ENCODE measurements at places on chromosomes 6 and 20. TPM values are rescaled to one million over a fixed set of nuclear protein-coding genes. Genes with fewer than 3 reads are reported as not detected.

GRCh38 chr20:63246490-63247288 is 7.6 kb downstream of the NKAIN4 start:
- DNase-seq = no peak

DNA sequence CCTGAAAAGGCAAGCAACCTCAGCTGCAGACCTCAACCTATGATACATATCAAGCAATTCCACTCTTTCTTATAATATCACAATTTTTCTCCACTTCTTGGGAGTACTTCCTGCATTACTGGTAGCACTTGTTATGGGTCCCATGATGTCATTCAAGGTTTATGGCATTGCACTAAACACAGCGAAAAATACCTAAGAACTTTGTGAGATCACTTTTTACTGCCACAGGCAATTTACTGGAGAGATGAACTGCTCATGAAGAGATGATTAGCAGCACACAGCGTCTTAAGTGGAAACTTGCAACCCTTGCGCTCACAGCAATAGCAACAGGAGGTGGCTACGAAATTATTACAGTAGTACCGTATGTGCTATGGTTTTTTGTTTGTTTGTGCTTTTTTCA is 19.3 kb upstream of the RIMS4 start:
- DNase-seq = no peak

DNA sequence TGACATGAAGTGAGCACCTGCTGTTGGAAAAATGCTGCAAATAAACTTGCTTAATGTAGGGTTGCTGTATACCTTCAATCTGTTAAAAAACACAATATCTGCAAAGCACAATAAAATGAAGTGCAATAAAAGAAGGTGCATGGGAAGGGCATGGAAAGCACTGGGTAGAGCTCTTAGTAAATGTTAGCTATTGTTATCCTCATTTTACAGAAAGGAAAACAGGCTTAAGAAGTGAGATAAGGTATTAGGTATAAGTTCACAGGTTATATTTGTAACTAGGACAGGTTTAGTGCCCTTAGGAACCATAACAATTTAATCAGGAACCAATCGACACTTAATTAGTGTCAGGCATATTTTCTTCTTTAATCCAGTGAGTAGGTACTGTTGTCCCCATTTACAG is 36.7 kb downstream of the SLC22A2 start:
- DNase-seq = no peak

GRCh38 chr6:80165143-80165542 is 58.7 kb downstream of the BCKDHB start:
- DNase-seq = peak; percentile 21

DNA sequence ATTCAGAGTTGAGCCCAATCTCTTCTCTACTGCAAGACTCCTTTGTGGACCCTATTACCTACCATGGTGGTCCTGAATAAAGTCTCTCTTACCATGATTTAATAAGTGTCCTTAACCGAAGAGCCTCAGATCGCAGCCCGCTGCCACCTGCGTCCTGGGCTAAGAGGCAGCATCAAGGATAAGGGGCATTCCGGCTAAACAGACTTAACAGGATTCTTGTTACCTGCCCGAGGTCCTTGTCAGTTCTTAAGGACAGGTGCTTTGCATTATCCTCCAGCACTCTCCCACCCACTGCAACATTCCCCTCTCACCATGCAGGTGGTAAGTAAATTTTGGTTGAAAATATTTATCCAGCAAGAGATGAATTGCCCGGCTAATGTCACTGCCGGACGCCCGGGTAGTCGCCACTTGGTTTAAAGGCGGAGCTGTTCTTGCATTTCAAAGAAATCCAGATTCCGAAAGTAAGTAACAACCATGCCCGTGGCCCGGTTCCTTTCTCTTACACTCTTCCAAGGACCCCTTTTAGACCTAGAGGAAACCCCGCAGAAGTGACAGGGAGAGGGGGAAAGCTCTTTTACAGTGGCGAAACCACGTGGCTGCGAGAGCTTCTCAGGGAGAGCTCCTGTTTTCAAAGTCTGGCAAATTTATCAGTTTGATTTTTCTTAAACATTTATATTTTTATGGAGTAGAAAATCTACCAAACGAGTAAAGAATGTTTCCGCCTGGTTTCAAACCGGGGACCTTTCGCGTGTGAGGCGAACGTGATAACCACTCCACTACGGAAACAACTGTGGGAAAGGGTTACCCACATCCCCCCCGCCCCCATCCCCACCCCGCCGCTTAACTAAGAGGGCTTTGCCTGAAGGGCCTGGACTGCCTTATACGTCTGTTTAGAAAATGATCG is 41.9 kb upstream of the PRSS16 start:
- peak; percentile 33 for DNase-seq

GRCh38 chr6:164184410-164184809 is 769.9 kb downstream of the QKI start:
- no peak for DNase-seq

DNA sequence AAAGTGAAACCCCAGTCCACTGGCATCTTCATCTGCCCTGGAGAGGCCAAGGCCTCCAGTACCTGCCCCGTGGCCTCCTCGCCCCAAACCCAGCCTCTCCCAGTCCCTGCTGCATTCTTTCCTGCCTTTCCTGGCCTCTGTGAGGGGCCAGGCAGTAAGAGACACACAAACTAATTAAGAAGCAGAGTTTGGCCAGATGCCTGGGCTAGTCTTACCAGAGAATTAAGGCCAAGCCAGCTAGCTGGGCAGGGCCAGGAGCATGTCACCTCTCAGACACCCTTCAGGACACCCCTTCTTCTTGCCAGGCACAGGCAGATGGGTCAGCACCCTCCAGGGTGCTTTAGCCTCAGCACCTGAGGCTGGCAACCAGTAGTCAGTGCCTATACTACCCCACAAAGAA is 2.4 kb downstream of the MDGA1 start:
- no peak for DNase-seq

- DNase-seq = no peak
These were observed 128.9 kb downstream of the SCML4 start for GRCh38 chr6:107695061-107695720.

DNA sequence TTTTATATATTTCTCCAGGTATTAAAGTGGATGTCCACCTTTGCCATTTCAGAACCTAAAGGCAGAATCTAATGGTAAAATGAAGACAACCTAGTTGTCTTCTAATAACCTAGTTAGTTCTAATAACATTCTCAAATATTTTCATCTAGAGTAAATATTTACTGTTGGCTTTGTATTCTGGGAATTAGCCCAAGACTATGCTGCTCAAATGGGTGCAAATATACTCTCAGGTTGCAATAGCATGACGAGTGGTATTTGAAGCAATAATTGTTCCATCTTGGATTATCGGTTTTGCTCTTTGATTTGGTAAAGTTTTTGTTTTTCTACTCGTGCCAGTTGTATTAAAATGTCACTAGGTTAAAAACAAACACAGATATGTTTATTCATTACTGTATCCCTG is 21.0 kb upstream of the RSPH4A start:
- DNase-seq = no peak

DNA sequence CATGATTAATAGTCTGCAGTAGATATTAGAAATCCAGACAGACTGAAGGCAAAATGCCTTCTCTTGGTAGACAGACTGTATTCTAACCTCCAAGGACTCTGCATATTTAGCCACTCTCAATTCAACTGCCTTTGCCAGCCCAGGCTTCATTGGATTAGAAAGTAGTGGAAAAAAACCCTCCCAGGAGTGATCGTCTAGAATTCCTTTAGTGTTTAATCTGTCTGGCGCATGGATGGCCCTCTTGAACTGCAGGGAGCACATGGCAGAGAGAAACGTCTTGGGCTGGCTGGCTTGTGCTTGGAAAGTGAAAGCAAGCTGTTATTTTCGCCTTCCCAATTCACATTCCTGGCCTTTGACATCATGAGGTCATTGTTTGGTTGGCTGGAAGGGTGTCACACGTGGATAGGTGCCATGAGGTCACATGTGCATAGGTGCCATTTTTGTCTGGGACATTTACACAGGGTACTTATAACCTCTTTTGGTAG is 30.9 kb upstream of the NEDD9 start:
- DNase-seq = no peak

- no peak for DNase-seq
These were observed 110.3 kb upstream of the NUP153 start for GRCh38 chr6:17816921-17817611.

DNA sequence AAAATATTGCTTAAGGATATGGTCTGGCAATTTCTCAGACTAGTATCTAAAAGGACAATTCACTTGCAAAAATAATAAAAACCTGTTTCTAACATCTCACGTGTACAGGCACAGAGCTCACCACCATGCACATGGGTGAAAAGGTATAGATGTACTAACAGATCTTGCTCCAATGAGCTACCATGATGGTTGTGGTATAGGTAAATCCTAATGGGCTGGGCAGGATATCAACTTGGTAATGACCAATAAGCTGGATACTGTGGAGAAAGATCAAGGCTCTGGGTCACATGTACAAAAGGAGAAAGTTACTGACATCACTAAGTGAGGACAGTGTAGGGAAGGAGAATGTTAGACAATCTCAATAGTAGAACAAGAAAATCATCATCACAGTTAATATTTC is 111.0 kb upstream of the NUP153 start:
- no peak for DNase-seq

DNA sequence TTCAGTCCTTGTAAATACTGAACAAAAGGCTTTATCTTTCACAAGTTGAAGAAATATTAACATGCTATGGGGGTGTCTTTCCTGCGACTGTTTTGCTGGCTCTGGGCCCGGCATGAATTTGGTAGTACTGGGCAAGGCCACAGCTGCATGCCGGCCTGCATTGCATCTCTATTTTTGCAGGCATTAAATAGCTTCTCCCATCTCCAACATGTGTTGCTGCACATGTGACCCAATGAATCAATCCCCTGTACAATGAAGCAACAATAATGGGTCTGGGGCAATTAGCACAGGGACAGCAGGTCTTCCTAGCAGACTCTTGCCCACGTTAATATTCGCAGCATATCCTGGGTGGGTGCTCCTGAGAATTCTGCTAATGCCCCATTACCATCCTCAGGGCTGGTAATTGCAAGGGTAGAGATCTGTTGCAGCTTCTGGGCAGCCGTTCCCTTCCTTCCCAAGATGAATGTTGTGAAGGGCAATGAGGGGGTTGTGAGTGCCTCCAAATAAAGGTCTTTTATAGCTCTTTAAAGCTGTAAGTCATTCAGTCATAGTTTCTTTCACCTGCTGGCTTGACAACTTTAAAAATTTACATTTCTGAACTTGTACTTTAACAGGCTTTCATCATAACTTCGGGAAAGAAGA is 24.3 kb upstream of the CDYL start:
- no peak for DNase-seq

DNA sequence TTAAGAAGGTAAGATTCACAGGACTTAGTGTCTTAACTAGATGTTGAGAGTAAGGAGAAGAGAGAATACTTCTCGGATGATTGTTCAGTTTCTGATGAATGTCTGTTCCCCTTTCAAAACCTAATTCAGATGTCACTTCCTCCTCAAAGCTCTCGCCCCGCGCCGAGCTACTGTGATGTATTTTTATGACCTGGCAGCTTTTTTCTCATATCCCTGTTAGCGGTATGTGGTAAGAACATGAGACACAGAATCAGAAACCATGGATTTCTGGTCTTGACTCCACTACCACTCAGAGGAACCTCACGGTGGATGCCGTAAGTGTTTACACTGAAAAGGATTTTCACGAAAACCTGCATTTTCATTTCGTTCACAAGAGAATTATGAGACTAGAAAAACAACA is 48.4 kb downstream of the CEP43 start:
- DNase-seq = peak; percentile 47

DNA sequence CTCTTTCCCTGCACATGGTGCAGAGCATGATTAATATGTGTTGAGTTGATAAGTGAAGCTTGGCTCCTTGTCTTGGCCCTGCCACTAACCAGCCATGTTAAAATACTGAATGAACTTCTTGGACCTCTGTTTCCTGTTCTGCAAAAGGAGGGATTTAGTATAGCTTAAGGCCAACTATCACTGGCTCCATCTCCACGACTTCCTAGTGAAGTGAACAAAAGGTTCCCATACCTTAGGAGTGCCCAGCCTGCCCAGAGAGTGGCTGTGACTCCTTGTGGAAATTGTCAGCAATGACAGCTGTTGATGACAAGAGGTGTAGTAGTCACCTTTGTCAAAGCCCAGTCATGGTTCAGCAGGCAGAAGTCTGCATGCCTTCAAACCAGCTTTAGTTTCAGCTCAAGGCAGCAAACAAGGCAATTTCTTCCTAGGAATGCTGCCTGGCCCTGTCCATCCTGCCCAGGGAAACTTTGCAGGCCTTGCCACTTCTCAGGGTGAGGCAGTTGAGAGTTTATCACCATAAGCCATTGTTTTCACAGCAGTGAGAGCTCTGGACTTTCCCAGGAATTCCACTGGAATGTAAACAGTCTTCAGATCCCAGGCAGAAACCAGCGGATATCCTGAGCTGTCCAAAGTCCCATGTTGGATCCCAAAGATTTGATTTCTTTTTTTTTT is 169.7 kb upstream of the TNFAIP3 start:
- DNase-seq = no peak

GRCh38 chr6:150004101-150004782 is 21.1 kb downstream of the RAET1L start:
- peak; percentile 58 for DNase-seq

DNA sequence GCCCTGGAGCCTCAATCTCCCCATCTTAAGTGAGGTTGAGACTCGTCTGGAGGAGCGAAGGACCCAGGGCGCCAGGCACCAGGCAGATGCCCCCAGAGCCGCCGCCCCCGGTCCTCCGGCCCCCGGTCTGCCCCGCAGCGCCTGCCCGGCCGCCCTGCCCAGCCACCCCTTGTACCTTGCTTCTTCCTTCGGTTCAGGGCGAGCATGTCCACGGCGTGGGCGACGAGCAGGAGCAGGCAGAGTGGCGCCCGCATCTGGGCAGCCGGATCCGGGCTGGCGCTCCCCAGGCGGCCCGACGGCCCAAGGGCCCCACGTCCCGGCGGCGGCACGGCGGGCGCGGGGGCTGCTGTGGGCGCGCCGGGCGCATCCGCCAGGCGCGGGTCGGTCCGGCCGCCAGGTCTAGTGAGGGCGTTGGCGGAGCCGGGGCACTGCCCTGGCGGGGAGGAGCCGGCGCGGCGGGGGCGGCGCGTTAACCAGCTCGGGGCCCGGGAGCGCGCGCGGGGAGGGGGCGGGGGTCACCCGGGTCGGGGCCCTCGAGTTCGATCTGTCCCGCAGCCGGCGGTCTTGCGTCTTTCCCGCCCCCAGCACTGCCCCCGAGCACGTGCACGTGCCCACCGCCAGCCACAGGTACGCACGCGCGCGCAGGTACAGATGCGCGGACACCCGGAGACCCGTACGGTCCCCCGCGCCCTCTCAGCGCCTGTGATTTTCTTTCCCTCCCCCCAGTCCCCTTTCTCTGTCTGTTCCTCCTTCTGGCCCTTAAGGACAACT is at the start of gene RSPO4:
Gene RSPO4 (minus strand): TSS at position 401 of the 771 bp plus-strand sequence. CDS start 147 bp downstream, at position 254.
- DNase-seq = peak; percentile 20

Gene PRDM13
- not detected for total RNA-seq

Gene PXMP4
- total RNA-seq = 7.3 TPM

Gene CRISP2
- not detected for total RNA-seq

Gene AVP
- not detected for total RNA-seq
